ENCODE measurements at places on chromosomes 1 and 21. TPM values are rescaled to one million over a fixed set of nuclear protein-coding genes. Genes with fewer than 3 reads are reported as not detected.

The SCAF4 gene
- total RNA-seq = 18.7 TPM

The ADCY10 gene
- 0.14 TPM for total RNA-seq

- peak; percentile 41 for DNase-seq
Measured at GRCh38 chr1:67627906-67628305, 57.1 kb upstream of the GADD45A start.

The PLEKHN1 gene
- 4.6 TPM for total RNA-seq

DNA sequence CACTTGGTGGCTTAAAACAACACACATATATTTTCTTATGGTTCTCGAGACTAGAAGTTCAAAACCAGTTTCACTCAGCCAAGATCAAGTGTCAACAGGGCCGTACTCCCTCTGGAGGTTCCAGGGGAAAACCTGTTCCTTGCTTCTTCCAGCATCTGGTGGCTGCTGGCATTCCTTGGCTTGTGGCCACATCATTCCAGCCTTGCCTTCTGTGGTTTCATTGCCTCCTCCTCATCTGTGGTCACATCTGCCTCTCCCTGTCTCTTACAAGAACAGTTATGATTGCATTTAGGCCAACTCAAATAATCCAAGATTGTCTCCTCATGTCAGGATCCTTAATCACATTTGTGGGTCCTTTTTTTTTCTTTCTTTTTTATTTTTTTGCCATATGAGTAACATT lies 240.7 kb upstream of the HOOK1 start:
- peak; percentile 24 for DNase-seq

- no peak for DNase-seq
Measured at GRCh38 chr1:29429656-29430055, 193.3 kb downstream of the PTPRU start.

GRCh38 chr1:230323686-230324085 lies 102.4 kb downstream of the PGBD5 start:
- no peak for DNase-seq

- no peak for DNase-seq
Measured at GRCh38 chr1:97451046-97451826, 469.6 kb downstream of the DPYD start.

GRCh38 chr1:2080884-2081283 lies 30.7 kb downstream of the PRKCZ start:
- no peak for DNase-seq

DNA sequence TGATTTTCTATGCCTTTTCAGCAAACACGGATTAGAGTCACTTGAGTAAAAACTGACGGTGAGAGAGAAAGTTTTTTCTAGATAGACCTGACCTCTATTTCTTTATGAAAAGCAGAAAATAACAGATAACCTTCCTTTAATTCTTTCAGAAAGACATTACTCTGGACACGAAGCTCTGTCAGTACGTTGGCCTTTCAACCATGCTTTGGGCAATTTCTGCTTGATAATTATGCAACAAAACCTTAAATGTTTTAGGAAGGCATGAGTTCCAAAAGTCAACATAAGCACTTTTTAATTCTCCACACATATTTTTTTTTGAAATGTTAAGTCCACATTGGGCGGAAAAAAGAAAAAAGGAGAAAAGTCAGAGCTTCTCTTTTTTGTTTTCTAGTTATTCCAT lies 137.8 kb downstream of the AKT3 start:
- DNase-seq = no peak

DNA sequence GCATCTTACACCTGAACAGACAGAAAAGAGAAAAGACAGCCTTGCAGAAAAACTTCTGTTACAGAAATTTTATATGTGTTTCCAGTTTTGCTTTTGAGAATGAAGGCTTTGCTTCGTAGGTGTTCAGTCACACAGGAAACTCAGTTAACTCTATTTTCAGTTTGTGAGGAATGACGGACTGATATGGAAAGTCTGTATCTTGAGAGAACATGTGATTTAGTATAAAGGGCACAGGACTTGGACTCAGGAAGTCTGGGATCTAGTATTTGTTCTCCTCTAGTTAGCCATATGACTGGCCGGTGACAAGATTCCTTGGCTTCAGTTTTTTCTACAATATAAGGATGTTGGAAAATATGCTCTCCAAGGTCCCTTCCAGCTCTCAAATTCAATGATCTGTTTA lies 149.1 kb downstream of the OLFM3 start:
- DNase-seq = no peak

DNA sequence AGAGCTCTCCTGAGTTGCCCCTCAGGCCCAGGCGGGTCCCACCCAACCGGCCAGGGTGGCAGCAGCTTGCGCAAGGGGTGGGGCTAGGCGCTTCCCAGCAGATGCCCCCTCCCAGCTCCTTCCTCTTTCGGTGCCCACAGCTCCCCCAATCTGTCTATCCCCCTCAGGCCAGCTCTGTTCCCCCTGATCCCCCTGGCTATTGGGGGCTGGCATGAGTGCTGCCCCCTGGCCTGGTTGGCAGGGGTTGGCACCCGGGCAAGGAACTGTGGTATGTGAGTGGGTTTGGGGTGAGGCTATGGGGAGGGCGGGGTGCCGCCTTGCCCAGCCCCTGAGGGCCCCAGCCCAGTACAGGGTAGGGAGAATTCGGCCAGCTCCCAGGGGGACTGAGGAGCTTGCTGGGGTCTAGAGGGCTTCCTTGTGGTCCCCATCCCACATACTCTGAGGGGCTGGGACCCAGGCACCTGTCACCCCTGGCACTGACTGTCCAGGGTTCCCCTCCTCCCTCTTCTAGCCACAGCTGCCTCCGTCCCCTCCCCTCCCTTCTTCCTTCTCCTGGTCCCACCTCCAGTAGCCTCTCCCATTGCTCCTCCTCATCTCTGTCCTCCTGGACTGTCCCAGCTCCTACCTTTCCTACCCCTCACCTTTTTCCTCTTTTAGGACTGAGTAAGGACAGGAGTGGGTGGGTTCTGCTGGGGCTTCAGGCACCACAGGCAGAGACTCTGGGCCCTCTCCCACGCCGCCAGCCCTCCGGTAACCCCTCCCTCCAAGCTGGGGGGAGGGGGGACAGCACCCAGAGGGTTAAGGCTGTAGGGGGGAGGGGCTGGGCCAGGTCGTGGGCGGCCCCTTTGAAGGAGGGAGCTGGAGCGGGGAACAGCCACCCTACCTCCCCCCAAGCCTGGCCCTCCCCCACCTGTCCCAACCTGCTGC lies 5.7 kb downstream of the ZBTB7B start:
- no peak for DNase-seq

Measured in foreskin keratinocyte (primary cell).